Smooth muscle cell of the brain vasculature (primary cell): ENCODE measurements at places on chromosomes 3 and 15.

DNA sequence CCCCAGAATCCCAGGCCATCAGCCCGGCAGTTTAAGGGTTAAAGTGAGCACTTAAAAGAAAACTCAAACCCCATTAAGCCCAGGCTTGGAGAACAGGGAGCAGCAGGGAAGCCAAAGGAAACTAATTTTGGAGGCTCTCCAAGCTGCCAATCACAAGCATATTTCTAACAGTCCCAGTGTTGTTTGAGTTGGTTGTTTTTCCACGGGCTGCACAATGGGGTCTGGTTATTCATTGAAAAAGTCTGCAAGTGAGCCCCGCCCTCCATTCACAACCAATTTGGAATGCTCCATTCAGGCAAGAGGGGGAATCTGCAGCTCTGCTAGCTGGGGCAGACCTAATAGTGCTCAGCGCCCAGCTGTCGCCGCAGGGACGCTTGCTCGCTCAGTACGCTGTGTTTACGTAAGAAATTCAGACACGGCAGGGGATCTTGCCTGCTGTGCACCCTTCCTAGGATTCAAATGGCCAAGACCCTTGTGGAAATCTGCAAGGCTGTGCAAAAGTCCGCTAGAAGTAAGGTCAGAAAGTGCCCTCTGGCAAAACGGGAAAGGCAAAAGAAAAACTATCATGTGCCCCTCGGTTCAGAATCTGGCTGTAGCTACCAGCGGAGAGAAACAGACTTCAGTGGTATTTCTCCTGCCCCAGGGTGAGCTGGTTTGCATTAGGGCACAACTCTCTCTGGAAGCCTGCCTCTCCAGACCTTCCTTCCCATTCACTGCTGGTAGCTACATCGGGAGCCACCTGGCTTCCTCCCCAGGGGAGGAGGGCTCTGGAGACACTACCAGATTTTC lies 11.0 kb downstream of the ETV5 start:
- DNase-seq = peak; percentile 96

- no peak for DNase-seq
Observed at GRCh38 chr3:78845605-78846004, 922.2 kb downstream of the ROBO1 start.

DNA sequence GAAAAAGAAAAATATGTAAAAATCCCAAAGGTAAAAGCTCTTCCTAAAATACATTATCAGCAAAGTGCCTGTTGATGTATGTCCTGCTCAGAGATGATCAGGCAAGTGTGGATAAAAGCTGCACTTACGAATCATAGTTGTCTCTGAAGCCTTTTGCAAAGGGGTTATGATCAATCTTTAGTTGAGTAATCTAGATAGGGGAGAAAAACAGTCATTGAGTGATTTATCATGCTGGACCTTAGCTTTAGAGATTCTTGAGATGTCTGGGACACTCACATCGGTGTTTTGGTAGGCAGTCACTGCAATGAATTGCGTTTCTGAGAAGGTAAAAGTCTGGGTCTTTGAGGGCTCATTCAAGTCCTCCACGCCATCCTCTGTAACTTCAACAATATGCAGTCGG lies 3.7 kb downstream of the EOMES start:
- DNase-seq = no peak

GRCh38 chr3:46438831-46439230 lies 25.9 kb downstream of the LTF start:
- no peak for DNase-seq

DNA sequence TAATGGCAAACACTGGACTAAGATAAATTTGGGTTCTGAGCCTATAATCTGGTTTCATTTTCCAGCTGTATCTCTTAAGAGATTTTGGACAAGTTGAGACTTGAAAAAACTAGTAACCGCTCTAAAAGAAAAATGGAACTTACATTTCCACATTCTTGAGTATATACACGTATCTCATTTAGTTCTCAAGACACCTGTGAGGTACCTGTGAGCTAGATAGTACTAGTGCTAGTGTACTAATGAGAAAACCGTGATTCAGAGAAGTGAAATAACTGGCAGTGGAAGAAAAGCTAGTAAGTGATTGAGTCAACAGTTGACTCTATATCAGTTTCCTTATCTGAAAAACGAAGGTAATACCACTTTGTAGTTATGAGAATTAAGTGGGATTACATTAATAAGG lies 62.2 kb upstream of the PAQR5 start:
- no peak for DNase-seq

- DNase-seq = no peak
Observed at GRCh38 chr3:121883507-121883906, 10.7 kb upstream of the SLC15A2 start.

- no peak for DNase-seq
Observed at GRCh38 chr15:39974656-39975230, 40.8 kb downstream of the EIF2AK4 start.

- no peak for DNase-seq
Observed at GRCh38 chr15:29093696-29094343, 175.8 kb downstream of the NSMCE3 start.

DNA sequence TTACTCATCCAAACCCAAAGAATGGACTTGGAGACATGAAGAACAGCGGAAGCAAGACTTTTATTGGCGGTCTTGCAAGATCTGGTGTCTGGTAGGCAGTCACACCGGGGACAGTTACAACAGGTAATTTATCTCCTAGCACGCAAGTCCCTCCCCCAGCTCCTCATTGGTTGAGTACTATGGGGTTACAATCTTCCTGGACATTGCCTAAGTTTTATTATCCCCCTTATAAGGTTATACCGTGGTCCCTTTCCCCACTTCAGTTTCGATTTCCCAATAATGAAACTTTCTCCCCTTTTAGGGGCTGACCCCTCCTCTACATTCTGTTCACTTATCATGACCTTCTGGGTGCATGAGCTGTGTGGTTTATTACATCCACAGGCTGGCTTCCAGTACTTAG lies 18.7 kb downstream of the ARL8B start:
- DNase-seq = no peak

DNA sequence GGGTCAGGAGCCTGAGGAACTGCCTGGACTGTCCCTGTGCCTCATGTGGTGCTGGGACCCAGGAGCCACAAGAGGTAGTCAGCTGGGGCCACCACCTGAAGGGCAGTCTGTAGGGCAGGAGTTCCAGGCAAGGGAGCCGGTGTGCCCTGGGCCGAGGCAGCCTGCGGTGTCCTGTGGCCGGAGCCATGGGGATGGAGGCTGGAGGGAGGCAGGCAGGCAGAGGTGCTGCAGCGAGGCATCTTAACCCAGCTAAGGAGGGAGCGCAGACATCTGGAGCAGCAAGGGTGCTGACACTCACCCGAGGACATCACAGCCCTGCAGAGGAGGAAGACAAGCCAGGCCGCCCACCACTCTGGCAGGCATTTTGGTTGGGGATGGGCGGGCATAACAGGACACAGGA lies 77.8 kb downstream of the DNAJB8 start:
- no peak for DNase-seq

DNA sequence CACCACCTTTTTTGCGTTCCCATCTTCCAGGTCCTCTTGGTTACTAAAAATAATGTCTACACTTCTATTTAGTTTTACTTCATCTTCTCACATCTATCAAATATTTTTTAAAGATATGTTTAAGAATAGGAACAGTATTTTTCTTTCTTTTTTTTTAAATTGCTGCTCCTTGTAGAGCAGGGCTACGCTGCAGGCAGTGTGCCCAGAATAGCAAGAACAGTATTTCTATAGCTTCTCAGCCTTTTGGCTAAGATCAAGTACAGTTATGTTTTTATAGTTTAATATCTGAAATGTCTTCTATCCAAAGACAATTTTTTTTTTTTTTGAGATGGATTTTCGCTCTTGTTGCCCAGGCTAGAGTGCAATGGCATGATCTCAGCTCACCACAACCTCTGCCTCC lies 73.0 kb downstream of the MYO9A start:
- DNase-seq = no peak

DNA sequence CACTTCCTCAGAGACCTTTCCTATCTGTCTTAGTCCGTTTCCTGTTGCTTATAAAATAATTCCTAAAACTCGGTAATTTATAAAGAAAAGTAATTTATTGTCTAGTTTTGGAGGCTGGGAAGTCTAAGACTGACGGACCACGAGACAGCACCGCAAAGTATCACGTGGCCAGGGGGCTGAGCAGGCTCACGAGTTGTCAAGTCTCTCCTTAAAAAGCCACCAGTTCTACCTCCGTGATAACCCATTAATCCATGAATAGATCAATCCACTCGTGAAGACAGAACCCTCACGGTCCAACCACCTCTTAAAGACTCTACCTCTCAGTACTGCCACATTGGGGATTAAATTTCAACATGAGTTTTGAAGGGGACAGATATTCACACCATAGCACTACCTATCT lies 821 bp downstream of the LINS1 start:
- no peak for DNase-seq

GRCh38 chr3:179867961-179868360 lies 168.8 kb downstream of the PEX5L start:
- DNase-seq = no peak

DNA sequence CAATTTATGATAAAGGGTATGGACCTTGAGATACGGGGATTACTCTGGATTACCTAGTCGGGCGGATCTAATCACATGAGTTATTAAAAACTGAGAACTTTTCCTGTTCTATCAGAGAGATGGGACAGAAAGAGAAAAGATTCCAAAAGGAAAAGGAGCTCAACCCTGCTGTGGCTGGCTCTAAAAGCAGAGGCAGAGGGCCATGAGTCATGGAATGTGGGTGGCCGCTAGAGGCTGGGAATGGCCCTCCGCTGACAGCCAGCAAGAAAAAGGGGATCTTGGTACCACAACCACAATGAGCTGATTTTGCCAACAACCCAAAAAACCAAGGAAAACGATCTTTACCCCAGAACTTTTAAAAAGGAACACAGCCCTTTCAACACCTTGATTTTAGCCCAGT lies 210.0 kb downstream of the MAGI1 start:
- no peak for DNase-seq

DNA sequence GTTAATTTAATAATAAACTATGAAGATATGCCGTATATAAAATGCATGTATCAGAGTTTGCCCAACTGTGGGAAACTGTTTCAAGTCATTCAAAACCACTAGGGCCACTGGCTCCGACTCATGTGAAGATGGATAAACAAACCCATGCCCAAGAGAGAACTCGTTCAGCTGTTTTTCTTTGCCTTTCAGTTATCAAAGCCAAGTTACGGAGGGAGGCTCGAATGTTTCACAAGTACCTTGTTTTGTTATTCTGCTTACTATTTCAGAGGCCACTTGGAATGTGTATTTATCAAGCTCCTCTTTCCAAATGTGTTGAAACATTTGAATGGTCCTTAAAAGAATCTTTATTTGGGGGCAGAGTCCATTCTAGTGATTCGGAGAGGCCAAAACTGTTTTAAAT lies 82.1 kb downstream of the DUT start:
- peak; percentile 67 for DNase-seq

GRCh38 chr15:37594417-37594816 lies 340.0 kb upstream of the TMCO5A start:
- DNase-seq = no peak

DNA sequence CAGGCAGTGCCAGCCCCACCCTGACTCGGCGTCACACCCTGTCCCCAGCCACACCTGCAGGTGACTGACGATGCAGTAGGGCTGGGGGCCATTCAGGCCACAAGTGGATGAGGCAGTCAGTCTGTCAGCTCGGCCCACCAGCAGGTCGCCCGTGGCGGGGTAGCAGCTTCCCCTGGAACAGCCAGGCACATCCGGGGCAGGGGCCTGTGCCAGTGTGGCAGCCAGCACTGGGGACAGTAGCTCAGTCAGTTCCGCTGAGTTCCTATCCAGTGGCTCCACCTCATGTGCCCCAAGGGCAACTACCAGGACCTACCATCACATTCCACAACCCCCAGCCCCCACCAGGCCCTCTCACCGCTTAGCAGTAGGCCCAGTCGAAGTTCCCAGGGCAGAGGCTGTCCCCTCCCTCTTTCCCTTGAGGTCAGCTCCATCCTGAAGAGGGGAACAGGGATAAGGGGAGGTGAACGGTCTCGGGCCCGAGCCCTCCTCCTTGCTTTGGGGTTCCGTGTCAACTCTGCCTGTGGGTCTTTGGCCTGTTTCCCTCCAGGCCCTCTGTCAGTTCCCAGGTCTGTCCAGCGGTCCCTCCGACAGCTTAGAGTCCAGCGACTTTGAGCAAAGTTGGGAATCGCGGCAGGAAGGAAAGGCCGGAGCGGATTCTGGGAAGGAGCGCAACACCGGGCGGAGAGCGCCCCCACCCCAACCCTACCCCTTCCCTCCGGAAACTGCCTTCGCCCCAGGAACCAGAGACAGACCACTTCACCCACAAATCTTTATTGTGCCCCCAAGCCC lies at the start of gene LAMB2:
Gene LAMB2 (minus strand): TSS at position 614 of the 789 bp plus-strand sequence. CDS start 183 bp downstream, at position 431.
- DNase-seq = peak; percentile 68

- DNase-seq = no peak
Observed at GRCh38 chr3:39050029-39050428, 1.7 kb downstream of the SCN11A start.

DNA sequence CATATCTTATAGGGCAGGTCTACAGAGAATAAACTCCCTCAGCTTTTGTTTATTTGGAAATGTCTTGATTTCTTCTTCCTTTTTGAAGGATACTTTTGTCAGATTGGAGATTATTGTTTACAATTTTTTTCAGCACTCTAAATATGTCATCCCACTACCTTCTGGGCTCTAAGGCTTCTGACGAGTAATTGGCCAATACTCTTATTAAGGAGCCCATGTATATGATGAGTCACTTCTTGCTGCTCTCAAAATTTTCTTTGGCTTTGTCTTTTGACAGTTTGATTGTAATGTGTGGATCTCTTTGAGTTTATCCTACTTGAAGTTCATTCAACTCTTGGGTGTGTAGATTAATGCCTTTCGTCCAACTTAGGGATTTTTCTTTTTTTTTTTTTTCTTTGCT lies 28.9 kb upstream of the CD200R1L start:
- no peak for DNase-seq

DNA sequence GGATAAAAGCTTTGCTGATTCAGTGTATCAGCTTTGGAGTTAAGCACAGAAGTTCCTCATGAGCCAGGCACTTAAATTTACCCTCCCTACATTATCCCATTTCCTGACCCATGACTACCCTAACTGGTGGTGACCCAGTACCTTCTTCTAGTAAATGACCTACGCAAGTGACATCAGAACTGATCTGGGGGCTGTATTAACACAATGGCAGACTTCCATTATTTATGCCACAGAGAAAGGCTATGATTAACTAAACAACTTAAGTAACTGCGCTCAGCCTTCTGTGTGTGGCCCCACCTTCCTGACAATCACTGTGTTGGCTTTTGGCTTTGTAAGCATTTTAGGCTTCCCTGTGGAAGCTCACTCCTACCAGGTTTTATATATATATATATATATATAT lies 1.9 kb downstream of the MB21D2 start:
- no peak for DNase-seq

- DNase-seq = no peak
Observed at GRCh38 chr3:8538913-8539312, 37.3 kb downstream of the LMCD1 start.

- no peak for DNase-seq
Observed at GRCh38 chr15:69658411-69658945, 205.9 kb downstream of the RPLP1 start.
